ENCODE measurements at places on chromosomes 2 and 18.

DNA sequence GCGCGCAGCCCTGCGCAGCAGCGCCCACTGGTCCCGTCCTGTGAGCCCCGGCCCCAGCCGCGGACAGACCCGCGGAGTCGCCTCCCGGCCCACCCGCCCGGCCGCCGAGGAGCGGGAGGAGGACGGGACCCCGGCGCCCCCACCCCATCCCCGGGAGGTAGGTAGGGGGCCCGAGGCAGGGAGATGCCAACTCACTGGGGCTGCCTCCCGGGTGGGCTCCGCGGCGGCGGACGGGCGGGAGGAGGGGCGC, 160 bp downstream of the SPTBN1 start:
- DNase-seq: no peak

DNA sequence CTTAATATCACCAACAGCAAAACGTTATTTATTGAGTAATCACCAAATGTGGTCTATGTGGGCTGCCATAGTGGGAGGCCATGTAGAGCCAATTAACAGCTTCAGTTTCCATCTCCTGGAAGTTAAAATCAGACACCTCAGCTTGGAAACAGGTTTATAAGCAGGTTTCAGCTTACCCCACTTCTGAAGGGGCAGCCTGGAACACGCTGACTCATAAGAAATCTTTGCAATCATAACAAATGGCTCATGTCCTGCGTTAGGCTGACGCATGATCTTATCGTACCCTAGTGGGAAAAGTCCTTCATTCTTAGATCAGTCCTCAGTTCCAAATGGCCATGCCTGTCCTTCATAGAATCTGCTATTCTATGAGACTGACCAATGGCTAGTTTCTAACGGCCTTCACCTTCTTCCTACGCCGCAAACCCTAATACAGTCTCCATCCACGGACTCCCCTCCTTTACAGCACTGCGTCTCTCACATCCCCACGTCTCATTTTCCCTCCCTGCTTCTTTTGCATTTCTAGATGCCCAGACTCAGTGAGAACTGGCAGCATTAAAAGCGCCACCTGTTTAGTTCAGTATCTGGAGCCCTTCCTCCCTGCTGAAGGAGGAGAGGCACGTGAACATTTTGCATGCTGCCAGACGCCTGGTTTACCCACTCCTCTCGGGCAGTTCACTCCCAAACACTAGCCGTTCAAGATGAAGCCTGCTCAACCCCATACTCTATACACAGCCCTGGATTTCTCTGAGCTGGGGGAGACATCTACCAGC, 24.2 kb upstream of the BZW1 start:
- no peak for DNase-seq

GRCh38 chr2:169925968-169926367, 98.7 kb downstream of the UBR3 start:
- no peak for DNase-seq

- DNase-seq: no peak
Measured at GRCh38 chr2:29575370-29575890, 346.0 kb downstream of the ALK start.

GRCh38 chr2:20139407-20140172, 85.3 kb downstream of the SDC1 start:
- DNase-seq: no peak

DNA sequence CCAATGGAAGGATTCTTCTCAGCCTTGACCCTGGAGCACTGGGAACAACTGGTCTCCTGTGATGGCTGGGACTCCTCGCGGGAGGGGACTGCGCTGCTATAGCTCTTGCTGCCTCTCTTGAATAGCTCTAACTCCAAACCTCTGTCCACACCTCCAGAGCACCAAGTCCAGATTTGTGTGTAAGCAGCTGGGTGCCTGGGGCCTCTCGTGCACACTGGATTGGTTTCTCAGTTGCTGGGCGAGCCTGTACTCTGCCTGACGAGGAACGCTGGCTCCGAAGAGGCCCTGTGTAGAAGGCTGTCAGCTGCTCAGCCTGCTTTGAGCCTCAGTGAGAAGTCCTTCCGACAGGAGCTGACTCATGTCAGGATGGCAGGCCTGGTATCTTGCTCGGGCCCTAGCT, 28.8 kb downstream of the LIPG start:
- DNase-seq: no peak

DNA sequence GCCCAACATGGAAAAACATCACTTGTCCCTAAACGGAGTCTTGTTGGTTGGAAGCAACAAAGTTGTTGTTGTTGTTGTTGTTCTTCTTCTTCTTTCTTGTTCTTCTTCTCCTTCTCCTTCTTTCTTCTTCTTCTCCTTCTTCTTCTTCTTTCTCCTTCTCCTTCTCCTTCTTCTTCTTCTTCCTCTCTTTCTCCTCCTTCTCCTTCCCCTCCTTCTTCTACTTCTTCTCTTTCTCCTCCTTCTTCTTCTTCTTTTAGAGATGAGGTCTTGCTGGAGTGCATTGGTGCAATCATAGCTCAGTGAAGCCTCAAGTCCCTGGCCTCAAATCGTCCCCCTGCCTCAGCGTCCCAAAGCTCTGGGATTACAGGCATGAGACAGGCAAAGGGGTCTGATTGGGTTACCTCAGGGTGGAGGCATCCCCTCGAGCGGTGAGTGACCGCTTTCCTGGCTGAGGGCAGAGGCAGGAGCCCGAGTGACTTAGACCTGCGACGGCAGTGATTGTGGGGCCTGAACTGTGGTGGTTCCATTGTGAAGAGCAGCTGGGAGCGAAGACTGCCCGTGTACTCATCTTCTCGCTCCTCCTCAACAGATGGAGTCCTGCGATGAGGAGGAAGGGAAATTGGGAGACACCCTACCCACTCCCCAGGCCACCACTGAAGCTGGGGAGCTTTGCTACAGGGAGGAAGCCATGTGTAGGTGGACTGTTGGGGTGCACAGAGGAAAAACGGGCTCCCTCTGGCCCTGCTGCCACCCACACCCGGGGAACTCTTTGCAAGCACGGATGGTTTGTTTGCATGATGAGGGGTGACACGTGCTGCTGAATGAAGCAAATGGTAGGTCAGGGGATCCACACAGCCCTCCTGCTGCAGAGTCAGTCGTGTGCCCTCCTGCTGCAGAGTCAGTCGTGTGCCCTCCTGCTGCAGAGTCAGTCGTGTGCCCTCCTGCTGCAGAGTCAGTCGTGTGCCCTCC, 7.0 kb upstream of the PER2 start:
- no peak for DNase-seq

- DNase-seq: no peak
Measured at GRCh38 chr18:26456070-26456491, 92.3 kb downstream of the KCTD1 start.

DNA sequence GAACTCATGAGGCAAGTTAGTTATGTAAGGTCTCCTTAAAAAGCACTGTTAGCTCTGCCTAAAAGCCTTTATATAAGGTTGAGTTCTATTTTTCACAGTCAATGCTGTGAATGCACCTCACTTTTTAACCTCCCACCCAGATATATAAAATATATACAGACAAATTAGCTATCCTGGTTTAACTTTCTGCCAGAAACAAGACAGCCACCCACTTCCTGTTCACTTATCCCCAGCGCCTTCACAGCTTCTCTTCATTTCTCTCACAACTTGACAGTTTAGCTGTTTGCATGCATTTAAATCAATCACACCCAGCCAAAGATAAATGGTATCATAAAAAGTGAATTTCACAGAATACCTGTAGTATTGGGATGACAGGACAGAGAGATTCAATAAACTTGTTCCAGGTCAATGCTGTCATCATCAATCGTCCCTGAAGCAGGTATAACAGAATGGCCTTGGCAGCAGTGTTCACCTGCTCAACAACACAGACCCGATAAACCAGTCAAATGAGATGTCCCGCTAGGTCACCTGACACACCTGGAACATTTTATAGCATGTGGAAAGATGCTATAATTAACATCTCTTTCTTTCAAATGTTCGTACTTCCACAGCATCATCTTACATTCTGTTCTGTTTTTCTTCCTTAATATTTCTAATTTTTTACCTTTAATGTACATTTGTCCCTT, 55.7 kb downstream of the RTTN start:
- no peak for DNase-seq
